DND-41 (cell line): ENCODE measurements at places on chromosomes 13 and 19.

DNA sequence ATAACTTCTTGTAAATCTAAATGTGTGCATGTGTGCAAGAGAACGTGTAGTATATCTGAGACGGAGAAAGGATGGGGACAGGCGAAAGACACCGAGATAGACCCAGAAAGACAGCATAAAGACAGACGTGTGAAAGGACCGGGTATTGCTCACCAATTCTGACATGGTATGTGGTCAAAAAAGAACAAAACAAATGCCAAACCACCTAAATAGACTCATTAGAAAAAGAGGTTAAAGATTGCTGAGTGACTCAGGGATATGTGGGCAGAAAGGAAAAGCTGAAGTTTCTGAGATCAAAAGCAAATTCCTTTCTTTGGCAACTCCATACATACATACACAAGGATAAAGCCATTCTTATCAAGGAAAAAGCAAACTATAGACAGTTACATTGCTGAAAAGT, 179.7 kb upstream of the TSC22D1 start:
- DNase-seq: no peak

GRCh38 chr19:18450931-18451836, 13.3 kb upstream of the ISYNA1 start:
- DNase-seq: peak; percentile 86

GRCh38 chr13:46551410-46552302, 1.3 kb upstream of the LRCH1 start:
- DNase-seq: peak; percentile 51

DNA sequence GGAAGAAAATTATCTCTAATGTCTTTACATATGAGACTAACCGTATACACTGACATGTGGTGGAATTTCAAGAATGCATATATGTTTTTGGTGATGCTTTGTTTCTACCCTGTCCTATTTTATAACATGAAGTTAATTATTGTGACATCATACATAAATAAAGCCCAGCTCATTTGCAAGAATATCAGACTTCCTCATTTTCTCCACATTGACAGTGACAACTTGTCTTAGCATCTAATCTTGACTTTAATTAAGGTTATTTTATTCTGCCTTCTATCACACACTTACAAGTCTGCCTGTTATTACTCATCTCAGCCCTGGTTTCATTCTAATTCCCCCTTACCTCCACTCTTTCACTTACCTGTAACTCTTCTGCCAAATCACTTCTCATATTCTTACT, 140.6 kb upstream of the STARD13 start:
- DNase-seq: no peak

DNA sequence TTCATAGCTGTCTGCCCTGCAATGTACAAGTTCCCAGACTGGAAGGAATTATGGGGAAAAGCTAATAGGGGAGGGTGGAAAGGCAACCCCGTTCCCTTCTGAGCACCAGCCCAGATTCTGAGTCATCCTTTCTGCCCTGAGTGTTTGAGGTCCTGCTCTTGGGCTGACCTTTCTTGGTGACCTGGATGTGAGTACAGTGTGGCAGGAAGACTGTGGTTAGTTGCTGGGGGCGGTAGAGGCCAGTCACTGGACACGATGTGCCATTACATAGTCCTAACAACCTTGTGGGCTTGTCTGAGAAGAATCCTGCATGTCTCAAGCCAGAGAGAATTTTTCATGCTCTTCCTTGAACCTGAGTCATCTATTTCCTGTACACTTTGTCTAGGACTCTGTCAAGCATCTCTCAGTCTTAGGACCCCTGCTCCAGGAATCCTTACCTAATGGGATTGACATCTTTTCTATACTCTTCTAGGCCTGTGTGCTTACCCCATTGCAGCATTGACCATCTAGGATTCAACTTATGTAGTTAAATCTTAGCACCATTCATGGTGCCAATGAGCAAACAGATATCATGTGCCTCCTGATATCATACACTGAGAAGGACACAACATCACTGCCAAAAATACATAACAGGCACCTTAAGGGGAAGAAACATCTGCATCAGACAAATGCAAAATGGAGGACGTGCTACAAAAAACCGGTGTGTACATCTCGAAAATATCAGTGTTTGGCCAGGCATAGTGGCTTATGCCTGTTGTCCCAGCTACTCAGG, 8.1 kb upstream of the ANGPTL4 start:
- DNase-seq: no peak

DNA sequence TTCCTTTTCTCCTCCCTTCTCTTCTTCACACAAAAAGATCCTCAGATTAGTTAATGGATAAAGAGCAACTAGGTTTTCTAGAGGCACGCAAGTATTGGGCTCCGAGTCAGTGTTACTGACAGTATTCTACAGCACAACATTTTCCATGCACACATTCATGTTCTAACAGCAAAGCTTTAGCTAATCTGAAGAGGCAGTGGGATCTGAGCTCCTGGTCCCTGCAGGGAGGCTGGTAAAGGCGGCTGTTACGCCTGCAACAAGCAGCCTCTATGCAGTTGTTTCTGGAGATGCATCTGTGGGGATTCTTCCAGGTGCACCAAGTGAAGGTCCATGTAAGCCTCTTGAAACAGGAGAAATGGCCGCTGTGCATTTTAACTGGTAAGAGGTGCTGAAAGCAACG, 143.8 kb downstream of the EFNB2 start:
- no peak for DNase-seq

DNA sequence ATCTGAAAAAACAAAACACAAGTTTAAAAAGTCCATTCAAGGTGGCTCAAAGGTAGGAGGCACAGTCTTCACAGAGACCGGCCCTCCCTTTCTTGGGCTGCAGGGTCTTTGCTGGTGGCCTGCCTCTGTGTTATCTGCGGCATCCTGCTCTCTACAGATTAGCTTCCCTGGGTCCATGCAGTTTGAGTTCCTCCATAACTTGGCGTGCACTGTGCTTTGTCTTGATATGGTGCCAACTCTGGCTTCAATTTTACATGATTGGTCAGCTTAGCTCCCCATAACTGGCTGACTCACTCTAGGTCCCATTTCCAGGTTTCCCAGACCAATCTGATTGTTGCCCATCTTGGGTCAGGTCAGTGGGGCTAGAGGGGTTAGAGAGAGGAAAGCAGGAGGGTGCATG, 41.8 kb downstream of the TPT1 start:
- no peak for DNase-seq

GRCh38 chr13:107493266-107493665, 722.1 kb downstream of the LIG4 start:
- DNase-seq: no peak

- DNase-seq: no peak
Measured at GRCh38 chr13:92901739-92902138, 324.9 kb upstream of the GPC6 start.

GRCh38 chr19:40756502-40757110, 5.6 kb downstream of the SNRPA start:
- DNase-seq: no peak

DNA sequence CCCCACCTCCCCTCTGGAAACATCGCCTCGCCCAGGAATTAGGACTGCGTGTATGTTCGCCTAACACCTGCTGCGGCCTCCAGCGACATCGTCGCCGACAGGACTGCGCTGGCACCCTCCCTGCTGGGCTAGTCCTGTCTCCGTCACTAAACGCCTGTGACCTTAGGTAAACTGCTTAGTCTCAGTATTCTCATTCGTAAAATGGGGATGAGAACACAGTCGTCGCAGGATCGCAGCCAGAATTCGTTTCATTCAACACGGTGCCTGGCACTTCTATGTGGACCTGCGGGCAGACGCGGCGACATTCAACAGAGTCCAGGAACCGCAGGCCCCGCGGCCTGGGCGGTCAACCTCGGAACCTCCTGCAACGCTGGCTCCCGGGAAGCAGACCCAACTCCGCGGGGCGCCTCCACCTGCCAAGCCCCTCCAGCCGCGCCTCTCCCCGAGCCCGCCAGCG, 485 bp downstream of the CRYL1 start:
- DNase-seq: no peak

DNA sequence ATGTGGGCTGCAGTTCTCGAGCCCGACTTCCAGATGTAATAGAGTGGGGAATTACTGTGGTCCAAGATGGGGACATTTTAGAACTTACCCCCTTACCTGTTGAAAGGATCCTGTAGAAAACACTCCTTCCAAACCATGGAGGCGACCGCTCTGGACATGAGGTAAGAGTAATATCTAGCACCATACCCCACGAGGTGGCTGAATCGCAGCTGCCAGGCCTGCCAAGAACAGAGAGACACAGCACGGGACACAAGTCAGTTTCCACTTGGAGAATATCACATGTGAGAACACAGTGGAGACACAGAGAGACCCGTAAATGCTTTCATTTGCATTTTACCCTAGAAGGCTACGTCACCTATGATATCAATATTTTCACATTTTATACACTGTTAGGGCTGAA, 129.2 kb downstream of the MIPEP start:
- DNase-seq: no peak

DNA sequence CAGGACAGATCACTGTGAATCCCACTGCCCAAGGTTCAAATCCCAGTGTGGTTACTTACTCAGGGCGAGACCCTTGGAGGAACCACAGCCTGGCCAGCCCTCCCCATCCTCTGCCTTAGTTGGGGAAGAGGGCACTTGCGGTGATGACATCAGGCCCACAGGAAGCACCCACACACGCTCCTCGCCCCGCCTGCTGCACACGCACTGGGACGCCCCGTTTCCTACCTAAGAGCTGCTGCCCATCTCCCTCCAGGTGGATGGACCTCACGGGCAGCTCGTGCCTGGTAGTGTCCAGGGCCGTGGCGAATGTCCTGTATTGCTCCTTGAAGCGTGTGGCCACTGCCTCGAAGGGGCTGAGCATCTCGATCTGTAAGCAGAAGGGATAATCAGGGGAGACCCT, 19.6 kb downstream of the HAUS8 start:
- DNase-seq: no peak

DNA sequence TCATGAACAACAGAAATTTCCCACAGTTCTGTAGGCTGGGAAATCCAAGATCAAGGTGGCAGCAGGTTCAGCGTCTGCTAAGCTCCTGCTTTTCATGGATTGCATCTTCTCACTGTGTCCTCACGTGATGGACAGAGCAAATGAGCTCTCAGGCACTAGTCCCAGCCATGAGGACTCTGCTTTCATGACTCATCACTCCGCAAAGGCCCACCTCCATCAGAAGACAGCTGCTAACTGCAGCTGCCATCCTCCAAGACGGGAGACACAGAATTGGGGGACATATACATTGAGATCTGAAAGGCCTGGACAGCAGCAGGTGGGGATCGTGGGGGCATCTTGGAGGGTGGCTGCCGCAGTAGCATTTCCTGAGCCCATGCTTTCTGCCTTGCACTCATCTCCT, 44.4 kb upstream of the SPATA13 start:
- no peak for DNase-seq

DNA sequence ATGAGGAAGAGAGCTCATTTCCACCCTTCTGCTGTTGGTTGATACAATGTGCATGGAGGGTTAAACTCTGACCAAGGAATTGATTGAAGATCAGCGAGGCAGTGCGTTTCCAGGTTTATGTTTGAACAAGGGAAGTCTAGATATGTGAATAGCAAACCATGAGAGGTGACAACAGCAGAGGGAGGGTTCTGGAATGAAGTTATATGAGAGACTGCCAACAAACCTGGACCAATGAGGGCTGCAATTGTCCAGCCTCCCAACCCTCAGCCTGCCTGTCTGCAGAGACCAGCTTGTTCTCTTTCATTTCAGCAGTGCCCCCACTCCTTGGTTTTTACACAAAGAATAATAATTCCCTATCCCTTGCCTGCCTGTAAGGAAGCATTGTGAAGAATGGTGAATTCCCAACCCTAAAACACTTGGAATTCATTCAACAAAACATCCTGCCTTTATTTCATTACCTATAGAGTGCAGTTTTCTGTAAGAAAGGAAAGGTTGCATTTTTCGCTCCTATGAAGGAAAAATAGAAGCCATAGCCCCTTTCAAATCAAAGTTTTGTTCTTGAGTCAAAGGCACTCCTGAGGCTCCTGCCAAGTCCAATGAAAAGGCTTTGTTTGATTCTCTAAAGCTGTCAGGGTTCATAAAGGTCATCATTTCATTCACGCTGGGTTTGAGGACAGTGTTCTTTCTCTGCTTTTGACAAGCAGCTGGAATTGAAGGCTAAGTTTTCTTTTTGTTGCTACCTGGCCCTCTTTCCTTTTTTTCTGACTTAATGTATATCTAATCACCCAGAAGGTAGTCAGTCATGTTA, 53.6 kb upstream of the ABCC4 start:
- DNase-seq: no peak

DNA sequence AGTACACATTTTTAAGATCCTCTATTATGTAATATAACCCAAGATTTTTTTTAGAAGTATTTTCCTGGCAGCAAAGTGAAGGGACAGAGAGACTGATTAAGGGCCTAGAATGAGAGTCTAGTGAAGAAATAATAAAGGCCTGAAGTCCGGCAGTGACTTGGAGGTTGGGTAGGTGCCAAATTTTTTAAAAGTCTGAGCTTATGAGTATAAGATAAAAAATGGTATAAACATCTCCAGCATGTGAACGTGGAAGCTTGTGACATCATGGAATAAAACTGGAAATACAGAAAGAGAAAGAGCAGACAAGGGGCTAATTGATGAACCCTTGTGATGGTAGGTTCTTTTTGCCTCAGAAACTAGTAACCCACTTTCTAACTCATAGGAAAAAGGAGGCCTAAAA, 174.6 kb downstream of the SUCLA2 start:
- DNase-seq: no peak

GRCh38 chr13:100657881-100658315, 16.7 kb downstream of the TMTC4 start:
- DNase-seq: no peak

- DNase-seq: no peak
Measured at GRCh38 chr13:31968473-31968872, 63.1 kb upstream of the FRY start.

DNA sequence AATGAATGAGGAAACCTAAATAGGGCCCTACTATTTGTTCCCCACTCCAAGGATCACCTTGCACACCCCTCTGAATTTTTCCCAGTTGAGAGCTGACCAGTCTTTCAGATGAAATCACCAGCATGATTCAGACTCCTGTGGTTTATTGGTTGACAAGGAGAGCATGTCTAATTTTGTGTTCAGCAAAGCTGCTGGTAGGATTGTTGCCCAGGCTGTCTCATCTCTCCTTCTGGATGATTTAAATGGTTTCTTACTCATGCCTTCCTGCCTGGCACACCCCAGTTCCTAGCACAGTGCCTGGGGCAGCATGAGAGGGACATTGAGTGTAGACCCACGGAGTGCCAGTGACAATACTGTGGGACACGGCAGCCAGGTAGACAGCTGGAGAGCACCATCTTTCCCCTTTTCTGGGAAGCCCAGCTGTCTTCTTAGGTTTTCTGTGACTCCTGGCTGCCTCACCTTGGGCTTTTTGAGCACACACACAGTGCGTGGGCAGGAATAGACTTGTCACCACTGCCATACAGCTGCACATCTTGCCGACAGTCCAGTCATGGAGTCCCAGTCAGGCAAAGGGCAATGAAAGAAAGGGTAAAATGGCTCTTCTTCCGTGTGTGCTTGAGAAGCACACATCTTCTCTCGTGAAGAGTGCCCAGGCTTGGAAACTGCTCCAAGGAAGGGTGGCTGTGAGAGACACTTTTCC, 12.3 kb downstream of the FGF9 start:
- DNase-seq: no peak

DNA sequence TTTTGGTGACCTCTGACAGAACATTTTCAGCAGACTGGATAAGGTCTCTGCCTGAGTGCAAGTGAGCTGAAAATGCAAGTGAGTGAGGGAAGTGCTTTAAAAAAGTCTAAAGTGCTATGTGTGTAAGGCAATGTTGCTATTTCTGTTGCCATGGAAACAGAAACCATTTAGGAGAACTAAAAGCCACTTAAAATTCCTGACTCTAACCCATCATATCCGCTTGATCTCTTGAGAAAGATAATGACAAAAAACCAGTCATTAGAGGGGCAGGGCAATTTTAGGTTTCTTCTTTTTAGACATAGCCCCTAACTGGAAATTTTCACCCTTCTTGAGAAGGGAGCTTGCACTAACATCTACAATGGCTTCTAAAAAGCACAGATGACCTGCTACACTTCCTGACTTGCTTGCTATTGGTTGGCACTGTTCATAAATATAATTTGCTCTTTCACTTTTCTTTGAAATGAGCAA, at the start of gene CYSLTR2:
CYSLTR2 (plus strand) TSS at position 458 of the 468 bp plus-strand sequence. CDS start 52,889 bp downstream, outside the sequence.
- DNase-seq: peak; percentile 43
